Fibroblast of lung (primary cell): ENCODE measurements at places on chromosomes 12 and 14. TPM values are rescaled to one million over a fixed set of nuclear protein-coding genes. Genes with fewer than 3 reads are reported as not detected.
A peak's percentile ranks its signal among the peaks of the same experiment; 100 is the strongest.

GRCh38 chr12:113136990-113137511 lies 1.5 kb upstream of the RASAL1 start:
- no peak overlapping the region for H3K4me3 ChIP-seq
- no peak overlapping the region for H3K27ac ChIP-seq
- H3K27me3 ChIP-seq = no peaks in the 10 kb centered on the region
- no peaks in the 10 kb centered on the region for H3K36me3 ChIP-seq
- no peak for DNase-seq

GRCh38 chr12:132603240-132604150 lies 6.9 kb downstream of the LRCOL1 start:
- DNase-seq = no peak
- peaks cover 44% of the 10 kb centered on the region for H3K27me3 ChIP-seq
- no peak overlapping the region for H3K27ac ChIP-seq
- no peak overlapping the region for H3K4me3 ChIP-seq
- H3K36me3 ChIP-seq = no peaks in the 10 kb centered on the region

DNA sequence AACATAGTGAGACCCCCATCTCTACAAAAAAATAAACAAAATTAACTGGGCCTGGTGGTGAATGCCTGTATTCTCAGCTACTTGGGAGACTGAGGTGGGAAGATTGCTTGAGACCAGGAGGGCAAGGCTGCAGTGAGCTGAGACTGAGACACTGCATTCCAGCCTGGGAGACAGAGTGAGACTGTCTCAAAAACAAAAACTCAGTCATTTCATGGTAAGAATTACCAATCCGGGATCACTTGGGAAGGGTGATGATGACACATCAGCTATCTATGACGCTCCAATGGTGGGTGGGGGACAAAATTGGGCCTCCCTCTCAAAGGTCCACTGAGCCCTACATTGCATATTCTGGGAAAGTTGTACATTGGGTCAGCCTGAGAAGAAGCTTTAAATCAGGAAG lies 47.7 kb downstream of the SERPINA3 start:
- H3K27me3 ChIP-seq = no peaks in the 10 kb centered on the region
- no peaks in the 10 kb centered on the region for H3K4me1 ChIP-seq
- DNase-seq = no peak
- no peak overlapping the region for H3K4me3 ChIP-seq

GRCh38 chr12:6635375-6635855 lies 344 bp downstream of the LPAR5 start:
- peaks cover 13% of the 10 kb centered on the region for H3K27me3 ChIP-seq
- no peak overlapping the region for H3K27ac ChIP-seq
- no peak for DNase-seq
- no peaks in the 10 kb centered on the region for H3K36me3 ChIP-seq
- H3K4me1 ChIP-seq = no peaks in the 10 kb centered on the region

DNA sequence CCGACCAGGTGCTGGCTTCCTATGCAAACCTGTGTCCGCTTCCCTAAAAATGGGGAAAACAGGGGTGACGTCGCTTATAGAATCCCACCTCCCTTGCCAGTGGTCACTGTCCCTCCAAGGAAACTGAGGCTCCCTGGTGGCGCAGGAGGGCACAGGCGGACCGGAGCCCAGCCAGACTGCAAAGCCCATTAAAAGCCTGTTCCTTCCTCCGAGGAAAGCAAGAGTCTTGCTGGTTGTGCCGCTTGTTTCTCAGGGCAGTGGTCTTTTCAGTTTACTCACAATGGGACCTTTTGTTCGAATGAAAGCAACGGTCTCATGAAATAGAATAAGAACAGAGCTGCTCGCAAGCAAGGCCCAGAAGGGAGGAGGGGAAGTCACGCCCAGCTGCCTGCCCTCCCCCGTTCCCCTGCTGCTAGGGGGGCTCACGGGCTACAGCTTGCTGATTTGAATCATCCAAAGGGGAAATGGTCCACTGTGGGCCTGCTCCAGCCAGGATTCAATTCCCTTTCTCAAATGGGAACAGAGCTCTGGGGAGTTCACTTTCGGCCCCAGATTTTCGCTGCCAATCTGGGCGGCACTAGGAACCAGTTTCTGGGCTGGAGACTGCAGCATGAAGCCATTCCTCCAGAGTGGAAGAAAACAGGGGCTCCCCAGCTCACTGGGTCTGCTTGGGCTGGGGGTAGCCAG lies 4.6 kb upstream of the SELPLG start:
- H3K27me3 ChIP-seq = no peaks in the 10 kb centered on the region
- H3K4me3 ChIP-seq = no peak overlapping the region
- peaks cover 2% of the 10 kb centered on the region for H3K36me3 ChIP-seq
- H3K4me1 ChIP-seq = peaks cover 6% of the 10 kb centered on the region
- H3K27ac ChIP-seq = no peak overlapping the region

DNA sequence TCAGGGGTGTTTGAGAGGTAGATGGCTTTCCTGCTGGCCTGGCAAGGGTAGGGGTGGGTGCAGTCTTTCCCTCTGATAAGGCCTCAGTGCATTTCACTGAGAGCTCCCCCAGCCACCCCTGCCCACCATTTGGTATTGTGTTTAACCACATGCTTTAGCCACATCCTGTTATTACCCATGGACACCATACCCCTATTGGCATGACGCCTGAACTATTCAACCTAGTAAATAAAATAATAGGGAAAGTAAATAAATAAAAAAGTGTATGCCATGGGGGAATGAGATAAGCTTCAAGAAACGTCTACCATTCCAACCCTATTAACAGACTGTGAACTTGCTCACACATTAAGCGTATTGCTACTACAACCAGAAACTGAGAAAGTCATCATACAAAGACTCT lies 7.6 kb upstream of the LGR5 start:
- peaks cover 3% of the 10 kb centered on the region for H3K27me3 ChIP-seq
- H3K27ac ChIP-seq = no peak overlapping the region
- no peaks in the 10 kb centered on the region for H3K4me1 ChIP-seq
- H3K36me3 ChIP-seq = no peaks in the 10 kb centered on the region
- DNase-seq = no peak

DNA sequence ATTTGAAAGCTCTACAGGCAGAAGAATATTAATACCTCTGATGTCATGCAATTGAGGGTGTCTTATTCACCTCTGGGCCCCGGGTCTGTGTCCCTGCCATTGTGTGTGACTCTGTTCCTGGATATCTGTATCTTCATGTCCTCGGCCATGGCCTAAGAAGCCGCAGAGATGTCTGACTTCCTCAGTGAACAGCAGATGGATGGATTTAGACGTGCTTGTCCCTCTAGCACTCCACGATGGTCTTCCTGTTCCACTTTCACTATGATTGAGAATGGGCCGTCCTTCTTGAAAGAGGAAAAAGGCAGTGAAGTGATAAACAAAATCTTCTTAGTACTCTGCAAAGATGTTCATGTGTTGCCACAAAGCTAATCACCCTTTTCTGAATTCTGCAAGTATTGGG lies 217.4 kb downstream of the SLC41A2 start:
- no peaks in the 10 kb centered on the region for H3K27me3 ChIP-seq
- peaks cover 7% of the 10 kb centered on the region for H3K4me1 ChIP-seq

- no peak overlapping the region for H3K27ac ChIP-seq
- H3K4me3 ChIP-seq = no peak overlapping the region
- H3K36me3 ChIP-seq = no peaks in the 10 kb centered on the region
- peak; percentile 38 for DNase-seq
Measured at GRCh38 chr14:81324011-81324410, 76.1 kb downstream of the STON2 start.

GRCh38 chr14:61147381-61147821 lies 133.7 kb downstream of the TMEM30B start:
- no peaks in the 10 kb centered on the region for H3K36me3 ChIP-seq
- H3K27ac ChIP-seq = peak overlapping the region; percentile 88
- no peaks in the 10 kb centered on the region for H3K27me3 ChIP-seq
- DNase-seq = peak; percentile 87
- H3K4me3 ChIP-seq = no peak overlapping the region

DNA sequence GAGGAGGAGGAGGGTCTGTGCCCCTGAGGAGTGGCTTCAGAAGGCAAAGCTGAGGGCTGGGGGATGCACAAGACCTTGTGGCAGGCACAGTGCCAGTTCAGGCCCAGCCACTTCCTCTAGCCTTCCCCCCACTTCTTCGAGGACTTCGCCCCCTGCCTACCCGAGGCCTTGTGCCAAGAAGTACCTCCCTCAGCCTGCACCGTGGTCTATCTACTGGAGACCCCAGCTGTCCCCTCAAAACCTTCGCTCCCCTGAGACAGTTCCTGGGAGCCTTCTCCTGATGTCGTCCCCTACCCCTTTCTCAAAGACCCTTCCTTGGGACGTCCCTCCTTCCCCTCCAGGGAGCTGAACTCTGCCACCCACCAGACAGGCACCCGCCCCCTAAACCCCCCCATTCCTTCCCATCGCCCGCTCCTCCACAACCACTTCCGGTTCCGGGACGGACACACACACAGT lies 604 bp downstream of the ZNF384 start:
- DNase-seq = no peak
- no peaks in the 10 kb centered on the region for H3K27me3 ChIP-seq
- H3K36me3 ChIP-seq = no peaks in the 10 kb centered on the region

DNA sequence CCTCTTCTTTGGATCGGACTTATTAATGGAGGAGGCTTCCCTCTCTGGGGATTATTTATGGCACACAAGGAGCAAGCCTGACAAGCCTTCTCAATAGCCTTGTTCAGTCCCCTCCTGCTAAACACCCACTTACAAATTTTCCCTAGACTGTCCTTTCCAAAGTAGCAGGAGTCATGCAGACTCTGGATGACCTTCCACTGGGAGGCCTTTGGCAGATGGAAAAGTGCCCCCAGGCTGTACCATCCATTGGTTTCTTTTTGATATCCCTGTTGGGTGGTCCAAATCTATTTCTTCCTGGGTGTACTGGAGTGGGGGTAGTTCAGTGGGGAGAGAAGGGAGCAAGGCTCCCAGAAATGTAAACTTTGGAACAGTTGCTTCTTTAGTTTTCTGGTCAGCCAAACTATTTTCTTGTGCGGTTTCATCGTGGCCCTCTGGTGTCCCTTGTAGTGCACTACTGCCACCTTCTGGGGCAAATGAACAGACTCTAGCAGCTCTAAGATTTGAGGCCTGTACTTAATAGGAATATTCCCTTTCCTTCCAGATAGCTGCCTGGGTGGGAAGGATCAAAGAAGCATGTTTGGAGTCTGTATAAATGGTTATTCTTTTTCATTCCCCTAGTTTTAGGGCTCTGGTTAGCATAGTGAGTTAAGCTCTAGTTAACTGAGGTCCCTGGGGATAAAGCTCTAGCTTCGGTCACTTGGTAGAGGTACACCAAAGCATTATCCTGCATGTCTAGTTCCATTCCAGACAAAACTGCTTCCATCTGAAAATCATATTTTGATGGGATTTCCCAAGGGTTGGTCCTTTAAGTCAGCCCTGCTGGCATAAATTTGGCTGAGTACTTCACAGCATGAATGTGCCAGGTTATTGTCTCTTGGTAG lies 409.5 kb downstream of the SLC6A15 start:
- H3K27me3 ChIP-seq = no peaks in the 10 kb centered on the region
- no peak overlapping the region for H3K27ac ChIP-seq
- no peak overlapping the region for H3K4me3 ChIP-seq
- no peaks in the 10 kb centered on the region for H3K4me1 ChIP-seq
- peak; percentile 84 for DNase-seq

- peak; percentile 20 for DNase-seq
- no peak overlapping the region for H3K27ac ChIP-seq
- no peaks in the 10 kb centered on the region for H3K4me1 ChIP-seq
- no peaks in the 10 kb centered on the region for H3K27me3 ChIP-seq
Measured at GRCh38 chr12:39012870-39013269, 107.5 kb upstream of the CPNE8 start.

- H3K27me3 ChIP-seq = no peaks in the 10 kb centered on the region
- H3K4me1 ChIP-seq = no peaks in the 10 kb centered on the region
- H3K27ac ChIP-seq = no peak overlapping the region
- H3K36me3 ChIP-seq = no peaks in the 10 kb centered on the region
Measured at GRCh38 chr14:89902881-89903280, 51.6 kb downstream of the EFCAB11 start.

DNA sequence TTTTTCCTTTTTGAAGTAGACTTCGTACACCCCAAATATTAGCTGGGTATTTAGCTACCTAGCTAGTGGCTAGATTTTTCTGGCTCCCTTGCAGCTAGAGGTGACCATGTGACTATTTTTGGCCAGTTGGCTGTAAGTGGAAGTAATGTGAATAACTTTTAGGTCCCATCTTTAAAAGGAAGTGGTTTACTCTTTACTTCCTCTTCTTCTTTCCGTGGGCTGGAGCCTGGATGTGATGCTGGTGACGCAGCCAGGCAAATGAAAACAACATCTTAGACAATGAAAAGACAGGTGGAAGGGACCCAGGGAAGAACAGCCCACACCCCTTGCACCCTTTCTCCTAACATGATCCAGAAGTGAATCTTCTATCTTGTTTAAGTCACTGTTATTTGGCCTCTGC lies 245.5 kb downstream of the ATP23 start:
- H3K4me1 ChIP-seq = no peaks in the 10 kb centered on the region
- H3K27me3 ChIP-seq = no peaks in the 10 kb centered on the region
- no peak for DNase-seq
- no peaks in the 10 kb centered on the region for H3K36me3 ChIP-seq

ERP27 gene
- total RNA-seq = 0.17 TPM in 1 of 2 replicates, not detected in the other

NANOG gene
- total RNA-seq = not detected in 2 replicates

C12orf54 gene
- not detected in 2 replicates for total RNA-seq

LALBA gene
- total RNA-seq = not detected in 2 replicates

TAS2R7 gene
- not detected in 2 replicates for total RNA-seq

SNRPF gene
- 11.3 and 14.2 TPM in 2 replicates for total RNA-seq

C12orf50 gene
- under 0.01 TPM in 1 of 2 replicates, not detected in the other for total RNA-seq

LRRC43 gene
- 1.8 and 3.6 TPM in 2 replicates for total RNA-seq

RTL1 gene
- not detected in 2 replicates for total RNA-seq

RD3L gene
- total RNA-seq = not detected in 2 replicates

TPPP2 gene
- total RNA-seq = not detected in 2 replicates

TSHR gene
- total RNA-seq = not detected in 2 replicates
